ENCODE measurements at places on chromosomes 3 and 15.

DNA sequence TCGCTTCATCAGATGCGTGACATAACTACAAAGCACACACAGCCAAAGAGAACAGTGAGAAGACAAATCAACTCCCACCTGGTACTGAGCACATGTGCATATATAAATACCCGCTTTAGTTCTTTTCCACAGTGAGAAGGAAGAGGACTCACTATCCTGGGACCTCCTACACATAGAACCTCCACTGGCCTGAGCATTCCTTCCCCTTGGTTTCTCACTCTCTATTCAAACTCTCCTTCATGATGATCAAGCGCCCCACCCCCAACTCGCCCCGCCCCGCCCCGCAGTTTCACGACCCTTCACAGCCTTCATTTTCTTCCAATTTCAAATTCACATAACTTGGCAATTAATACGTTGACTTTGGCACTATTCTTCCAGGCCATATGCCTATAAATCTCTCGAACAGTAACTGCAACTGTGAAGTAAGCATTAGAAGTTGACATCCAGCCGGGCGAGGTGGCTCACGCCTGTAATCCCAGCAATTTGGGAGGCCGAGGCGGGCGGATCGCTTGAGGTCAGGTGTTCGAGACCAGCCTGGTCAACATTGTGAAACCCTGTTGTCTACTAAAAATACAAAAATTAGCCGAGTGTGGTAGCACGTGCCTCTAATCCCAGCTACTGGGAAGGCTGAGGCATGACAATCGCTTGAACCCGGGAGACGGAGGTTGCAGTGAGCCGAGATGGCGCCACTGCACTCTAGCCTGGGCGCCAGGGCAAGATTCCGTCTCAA lies 1.1 kb downstream of the RPS17 start:
- no peak for DNase-seq

GRCh38 chr15:77208241-77208640 lies 137.3 kb upstream of the TSPAN3 start:
- DNase-seq = no peak

DNA sequence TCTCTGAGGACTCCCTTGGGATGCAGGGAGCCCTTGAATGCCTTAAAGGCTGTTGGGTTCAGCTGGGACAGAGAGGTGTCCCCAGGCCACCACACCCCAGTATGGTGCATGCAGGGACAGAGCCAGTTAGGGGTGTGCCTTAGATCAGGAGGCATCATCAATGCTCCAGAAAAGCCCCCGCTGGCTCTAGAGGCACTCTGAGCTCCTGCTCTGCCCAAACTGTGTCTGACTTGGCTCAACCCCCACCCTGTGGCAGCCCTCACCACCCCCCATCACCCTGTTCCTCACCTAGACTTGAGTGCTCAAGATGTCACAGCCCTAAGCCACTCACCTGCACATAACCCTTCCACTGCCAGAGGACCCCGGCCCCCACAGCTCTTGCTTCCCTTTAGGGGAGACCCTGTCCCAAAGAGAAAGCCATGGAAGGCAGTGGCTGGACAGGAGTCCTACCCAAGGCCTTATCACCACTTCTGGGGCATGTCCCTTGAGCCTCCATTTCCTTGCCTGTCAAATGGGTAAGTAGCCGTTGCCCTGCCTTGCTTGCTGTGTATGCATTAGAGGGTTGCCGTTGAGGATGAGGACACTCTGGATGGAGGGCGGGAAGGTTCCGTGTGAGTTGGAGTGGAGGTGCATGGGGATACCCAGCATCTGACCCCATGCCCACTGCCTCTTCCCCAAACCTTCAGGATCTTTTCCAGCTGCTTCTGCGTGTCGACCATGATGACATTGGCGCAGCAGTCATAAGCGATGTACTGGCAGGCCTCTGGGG lies 41.4 kb downstream of the ACSBG1 start:
- DNase-seq = no peak

- DNase-seq = no peak
These were observed 15.0 kb downstream of the CDCP1 start for GRCh38 chr3:45131201-45131600.

DNA sequence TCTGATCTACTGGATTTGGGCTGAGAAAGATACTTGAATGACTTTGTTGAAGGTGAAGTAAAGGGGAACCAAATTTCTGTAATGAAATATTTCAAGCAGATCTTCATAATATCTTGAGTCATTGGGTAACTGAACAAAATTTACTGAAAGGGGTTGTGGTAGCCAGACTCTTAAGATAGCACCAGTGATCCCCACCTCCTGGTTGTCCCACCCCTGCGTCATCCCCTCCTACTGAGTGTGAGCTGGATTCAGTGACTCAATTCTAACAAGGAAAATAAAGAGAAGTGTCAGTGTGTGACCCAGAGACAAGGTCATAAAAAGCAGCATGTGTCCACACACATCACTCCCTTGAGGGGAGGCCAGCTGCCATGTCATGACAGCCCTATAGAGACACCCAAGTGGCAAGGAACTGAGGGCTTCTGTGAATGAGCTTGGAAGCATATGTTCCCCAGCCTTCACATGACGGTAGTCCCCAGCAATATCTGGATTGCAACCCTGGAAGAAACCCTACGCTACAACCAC lies 107.1 kb downstream of the MECOM start:
- no peak for DNase-seq

- no peak for DNase-seq
These were observed 183.5 kb upstream of the C2CD4B start for GRCh38 chr15:62348623-62349022.

DNA sequence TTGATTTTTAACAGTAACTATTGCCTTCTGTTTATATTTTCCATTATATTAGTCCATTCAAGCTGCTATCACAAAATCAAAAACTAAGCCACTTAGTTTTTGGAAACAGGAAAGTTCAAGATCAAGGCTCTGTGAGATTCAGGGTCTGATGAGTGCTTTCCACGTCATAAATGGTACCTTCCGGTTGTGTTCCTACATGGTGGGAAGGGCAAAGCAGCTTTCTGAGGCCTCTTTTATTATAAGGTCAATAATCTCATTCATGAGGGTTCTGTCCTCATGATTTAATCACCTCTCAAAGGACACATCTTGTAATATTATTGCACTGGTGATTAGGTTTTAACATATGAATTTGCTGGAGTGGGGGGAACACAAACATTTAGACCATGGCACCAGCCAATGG lies 152.0 kb downstream of the VGLL3 start:
- no peak for DNase-seq

- no peak for DNase-seq
These were observed 291.4 kb upstream of the UMPS start for GRCh38 chr3:124438813-124439212.

DNA sequence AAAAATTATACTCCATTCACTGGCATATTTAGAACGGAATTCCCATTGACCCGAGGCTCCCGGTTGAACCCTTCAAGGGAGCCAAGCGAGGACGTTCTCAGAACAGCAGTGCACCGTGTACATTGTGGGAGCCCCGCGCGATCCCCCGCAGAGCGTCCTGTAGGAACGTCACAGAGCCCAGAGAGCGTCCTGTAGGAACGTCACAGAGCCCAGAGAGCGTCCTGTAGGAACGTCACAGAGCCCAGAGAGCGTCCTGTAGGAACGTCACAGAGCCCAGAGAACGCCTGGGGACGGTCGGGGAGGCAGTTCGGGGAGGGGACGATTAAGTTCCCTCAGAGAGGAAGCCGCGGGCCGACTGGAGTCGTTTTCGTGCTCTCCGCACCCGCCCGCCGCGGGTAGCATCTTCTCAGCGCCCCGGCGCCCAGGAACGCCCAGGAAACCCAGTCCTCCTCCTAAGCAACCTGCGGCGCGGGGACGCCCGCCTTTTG lies 506 bp upstream of the ATP1B3 start:
- DNase-seq = peak; percentile 59

- DNase-seq = no peak
These were observed 8.8 kb upstream of the RARB start for GRCh38 chr3:25419251-25419650.

DNA sequence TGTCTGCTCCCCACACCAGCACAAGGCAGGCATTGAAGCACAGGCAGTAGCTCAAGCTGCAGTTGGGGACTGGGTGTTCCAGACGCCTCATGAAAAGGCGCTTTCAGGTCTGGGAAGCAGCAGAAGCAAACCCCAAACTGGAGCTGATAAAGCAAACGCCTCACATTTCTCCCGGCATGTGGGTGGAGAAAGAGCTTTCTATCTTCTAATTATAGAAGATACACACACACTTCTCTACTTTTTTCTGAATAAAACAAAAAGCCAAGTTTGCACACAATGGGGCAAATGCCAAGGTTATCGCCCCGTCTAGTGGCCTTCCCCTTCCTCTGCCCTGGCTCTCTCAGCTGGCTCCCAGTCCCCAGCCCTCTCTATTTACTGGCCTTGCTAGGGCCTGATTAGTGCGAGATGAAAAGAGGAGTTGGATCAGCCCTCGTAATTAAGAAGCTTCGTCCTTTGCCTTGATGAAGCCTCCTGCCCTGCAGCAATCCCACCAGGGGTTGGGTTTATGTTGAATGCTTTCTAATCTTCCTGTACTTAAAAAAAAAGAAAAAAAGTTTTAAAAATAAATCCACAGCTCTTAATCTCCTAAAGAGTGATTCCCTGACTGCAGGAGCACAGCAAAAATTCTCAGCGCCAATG lies 120.2 kb downstream of the MEGF11 start:
- no peak for DNase-seq

GRCh38 chr15:35630532-35630931 lies 84.6 kb upstream of the DPH6 start:
- DNase-seq = no peak

GRCh38 chr3:129618901-129619671 lies 12.6 kb upstream of the PLXND1 start:
- no peak for DNase-seq

- no peak for DNase-seq
These were observed 47.6 kb downstream of the SSR3 start for GRCh38 chr3:156507285-156507684.

GRCh38 chr15:50137330-50137761 lies 18.3 kb upstream of the ATP8B4 start:
- peak; percentile 65 for DNase-seq

DNA sequence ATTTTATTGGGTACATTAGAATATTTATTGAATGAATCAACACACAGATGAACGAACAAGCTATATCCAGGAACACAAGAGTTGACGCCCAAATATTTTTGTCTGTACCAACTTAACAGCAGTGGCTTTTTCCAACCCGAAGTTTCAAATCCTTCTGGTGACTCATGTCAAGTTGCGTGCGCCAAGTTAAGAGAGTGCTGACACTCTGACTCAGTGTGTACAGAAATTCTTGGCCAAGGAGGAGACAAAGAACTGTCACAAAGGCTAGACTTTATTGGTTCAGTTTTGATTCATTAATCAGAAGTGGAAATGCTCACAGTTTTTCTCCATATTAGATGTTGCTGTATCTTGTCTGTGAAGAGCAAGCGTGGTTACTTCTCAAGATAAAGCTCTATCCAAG lies 59.6 kb upstream of the TSC22D2 start:
- DNase-seq = no peak

GRCh38 chr15:82918607-82919230 lies 33.8 kb downstream of the HOMER2 start:
- DNase-seq = no peak

DNA sequence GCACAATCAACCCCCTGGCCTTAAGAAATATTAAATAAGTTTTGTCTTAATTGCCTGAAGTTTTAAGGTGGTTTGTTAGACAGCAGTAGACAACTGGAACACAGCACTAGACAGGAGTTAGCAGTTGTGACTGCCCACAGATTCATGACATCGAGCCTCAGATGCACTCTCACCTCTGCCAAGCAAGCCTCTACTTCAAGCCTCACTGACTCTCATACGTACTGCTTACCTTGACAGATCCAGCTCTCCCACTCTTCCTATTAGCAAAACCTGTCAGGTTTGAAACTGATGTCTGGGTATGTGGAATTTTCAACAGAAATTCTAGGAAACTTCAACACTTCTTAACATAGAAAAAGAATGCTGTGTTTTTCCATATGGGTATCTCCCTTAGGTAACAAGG lies 382.9 kb upstream of the DPH6 start:
- no peak for DNase-seq

DNA sequence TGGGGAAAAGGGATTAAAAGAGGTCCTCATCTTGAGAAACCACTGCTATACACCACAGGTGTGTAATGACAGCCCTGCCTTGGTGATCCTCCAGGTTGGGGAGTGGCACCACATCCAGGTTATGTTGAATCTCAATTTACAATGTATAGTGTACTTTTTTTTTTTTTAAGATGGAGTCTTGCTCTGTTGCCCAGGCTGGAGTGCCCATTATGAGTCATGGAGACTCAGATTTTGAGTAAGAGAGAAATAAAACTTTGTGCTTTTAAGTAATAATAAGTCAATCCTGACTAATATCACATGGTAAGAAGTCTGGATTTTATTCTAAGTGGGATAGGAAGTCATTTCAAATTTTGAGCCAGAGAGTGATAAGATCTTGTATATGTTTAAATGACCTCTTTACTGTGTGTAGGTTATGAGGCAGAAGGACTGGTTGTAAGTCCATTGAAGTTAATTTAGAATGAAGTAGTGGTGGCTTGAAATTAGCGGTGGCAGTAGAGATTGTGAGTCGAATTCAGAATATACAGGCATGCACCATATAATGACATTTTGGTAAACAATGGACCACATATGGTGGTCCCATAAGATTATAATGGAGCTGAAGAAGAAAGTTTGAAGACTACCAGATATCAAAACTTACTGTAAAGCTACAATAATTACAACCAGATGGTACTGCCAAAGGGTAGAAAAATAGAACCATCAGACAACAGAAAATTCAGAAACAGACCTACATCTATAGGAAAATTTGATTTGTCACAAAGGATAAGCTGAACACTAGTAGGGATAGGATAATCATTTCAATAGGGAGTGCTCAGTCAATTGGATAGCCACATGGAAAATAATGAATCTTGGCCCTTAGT lies 20.7 kb downstream of the POPDC2 start:
- no peak for DNase-seq

DNA sequence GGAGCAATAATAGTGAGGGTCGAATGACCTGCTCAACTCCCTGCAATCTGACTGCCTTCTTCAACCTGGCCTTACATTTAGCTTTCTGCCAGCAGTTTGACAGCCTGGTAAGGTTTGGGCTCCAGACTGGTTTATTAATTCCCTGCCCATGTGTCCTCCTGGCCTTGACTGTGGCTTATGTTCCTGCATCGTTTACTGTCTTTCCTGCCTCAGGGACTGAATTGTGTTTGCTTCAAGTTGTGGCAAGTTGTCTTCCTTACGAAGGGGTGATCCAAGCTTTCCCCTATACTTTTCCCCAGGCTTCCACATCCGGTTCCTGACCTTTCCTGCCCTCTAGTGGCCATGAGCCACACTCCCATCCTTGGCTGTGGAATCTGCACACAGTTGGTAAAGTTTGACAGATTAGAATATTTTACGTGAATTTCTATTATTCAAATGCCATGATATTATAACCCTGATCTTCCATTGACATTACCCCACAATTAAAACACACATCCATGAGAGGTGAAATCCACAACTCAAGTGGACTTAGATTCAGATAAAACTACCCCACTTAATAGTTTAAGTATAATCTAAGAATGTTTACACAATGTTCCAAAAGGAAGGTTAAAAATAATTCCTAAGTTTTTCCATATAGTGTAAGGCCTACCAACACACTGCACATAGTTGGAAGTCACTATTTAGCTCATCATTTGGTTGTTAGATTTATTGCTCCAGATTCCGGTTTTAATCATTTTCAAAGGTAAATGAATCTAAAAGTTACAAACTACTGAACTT lies 95.7 kb downstream of the NEDD4 start:
- no peak for DNase-seq

Measured in stimulated activated CD4-positive, alpha-beta T cell treated with anti-CD3 and anti-CD28 coated beads, Interleukin-15, amount 100 ng/mL, for 48 hours (primary cell).